Effector memory CD4-positive, alpha-beta T cell (primary cell): ENCODE measurements at places on chromosomes 6 and 20.

DNA sequence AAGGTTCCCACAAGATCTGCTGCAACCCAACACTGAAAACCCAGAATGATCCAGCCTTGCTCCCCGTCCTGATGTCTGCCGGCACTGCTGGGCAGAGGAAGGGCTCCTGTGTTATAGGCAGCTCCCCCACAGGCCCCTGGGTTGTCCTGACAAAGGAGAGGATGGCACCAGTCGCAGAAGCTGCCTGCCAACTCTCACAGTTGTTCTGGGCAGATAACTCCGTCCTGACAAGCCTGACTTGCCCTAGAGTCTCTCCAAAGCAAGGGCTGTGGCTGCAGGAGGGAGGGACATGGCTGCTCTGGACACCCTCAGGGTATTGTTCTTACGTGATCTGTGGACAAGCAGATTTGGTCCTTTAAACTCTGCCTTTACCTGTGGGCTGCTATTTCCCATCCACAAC, 243.8 kb downstream of the CDH26 start:
- DNase-seq: no peak

DNA sequence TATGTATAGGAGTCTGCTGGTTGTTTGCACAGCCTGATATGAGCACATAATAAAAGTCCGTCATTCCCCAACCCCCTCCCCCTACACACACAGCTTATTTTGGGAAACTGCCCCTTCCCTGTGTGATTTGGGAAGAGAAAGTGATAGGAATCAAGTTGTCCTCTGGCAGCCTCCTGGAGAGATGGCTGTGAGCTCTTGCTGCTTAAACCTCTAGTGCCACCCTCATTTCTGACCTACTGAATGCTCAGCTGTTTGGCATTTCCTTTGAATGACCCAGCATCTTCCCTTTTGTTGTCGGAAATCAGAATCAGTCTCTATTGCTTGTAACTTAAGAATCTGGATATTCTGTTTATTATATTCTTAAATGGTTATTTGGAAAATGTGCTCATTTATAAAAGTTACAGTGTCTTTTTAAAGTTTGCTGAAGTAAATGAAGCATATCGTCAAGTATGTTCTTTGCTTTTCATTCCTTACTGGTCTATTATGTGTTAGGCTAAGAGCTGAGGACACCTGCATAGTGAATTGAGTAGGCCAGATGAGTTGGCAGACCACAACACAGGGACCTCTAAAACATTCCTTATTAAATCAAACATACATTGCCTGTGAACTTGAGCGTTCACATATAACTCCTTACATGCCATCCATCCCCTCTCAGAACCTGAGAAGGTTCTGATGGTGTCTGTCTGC, 5.5 kb downstream of the RWDD2A start:
- DNase-seq: no peak

- no peak for DNase-seq
These were observed 1.1 kb downstream of the PTPRK start for GRCh38 chr6:128519132-128519930.

DNA sequence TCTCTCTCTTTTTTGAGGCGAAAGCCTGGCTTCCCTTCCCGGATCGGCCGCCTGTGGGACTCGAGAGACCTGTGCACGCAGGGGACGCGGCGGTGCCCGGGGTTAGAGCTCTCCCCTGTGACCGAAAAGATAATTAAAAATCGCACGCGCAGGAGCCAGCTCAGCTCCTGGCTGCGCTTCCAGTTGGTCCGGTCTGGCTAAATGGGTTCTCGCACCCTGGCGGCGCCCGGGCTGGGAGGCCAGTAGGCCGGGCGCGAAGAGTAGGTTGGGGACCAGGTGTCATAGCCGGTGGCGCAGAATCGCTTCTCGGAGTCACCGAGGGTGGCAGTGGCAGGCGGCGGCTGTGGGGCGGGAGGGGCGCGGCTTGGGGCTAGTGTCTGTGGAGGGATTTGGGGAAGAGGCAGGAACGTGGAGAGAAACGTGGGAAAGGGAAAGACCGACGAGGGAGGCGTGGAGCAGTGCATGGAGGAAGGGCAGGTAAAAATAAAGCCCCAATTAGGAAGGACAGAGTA, 41.9 kb upstream of the SUPT3H start:
- DNase-seq: peak; percentile 31

DNA sequence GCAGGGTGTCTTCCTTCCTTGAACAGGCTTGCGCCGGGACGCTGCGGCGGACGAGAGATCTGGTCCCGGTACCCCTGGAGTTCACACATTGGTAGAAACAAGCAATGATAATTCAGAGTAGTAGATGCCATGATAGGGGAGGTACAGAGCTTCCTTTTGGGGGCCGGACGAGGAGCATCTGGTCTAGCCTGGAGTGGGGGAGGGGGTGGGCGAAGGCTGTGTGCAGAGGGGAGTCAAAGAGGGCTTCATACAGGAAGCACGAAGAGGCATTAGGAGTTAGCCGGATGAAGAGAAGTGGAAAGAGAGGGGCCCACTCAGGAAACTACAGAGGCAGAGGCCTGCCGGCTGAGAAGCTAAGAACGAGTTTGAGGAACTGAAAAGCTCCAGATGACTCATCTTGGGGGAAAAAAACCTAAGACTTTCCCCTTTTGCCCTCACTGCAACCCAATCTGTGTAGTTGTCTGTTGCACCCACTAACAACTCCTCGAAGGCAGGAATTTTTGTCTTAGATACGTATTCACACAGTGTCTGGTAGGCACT, 611 bp downstream of the CNPY3 start:
- DNase-seq: peak; percentile 24

- DNase-seq: no peak
These were observed 109.6 kb downstream of the ALDH8A1 start for GRCh38 chr6:134840086-134840867.
